ENCODE measurements at places on chromosomes 6 and 20.
A peak's percentile ranks its signal among the peaks of the same experiment; 100 is the strongest.

GRCh38 chr20:49850463-49851230 is 38.0 kb downstream of the SLC9A8 start:
- DNase-seq = no peak

DNA sequence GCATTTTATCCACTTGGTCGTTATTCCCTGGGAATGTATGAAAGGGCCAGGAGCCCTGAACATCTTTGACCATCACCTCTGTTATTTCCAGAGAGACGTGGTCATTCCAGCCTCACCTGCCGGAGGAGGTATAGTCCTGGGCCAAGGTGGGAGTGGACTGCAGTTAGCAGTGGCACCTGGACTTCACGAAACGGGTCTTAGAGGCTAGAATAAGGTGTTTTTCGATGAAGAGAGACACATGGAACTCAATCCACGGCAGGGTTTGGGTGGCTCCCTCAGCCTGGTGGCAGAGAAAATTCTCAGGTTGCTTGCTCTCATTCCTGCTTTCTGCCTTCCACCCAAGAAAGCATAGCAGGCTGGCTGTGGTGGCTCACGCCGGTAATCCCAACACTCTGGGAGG is 48.0 kb downstream of the BMP6 start:
- DNase-seq = peak; percentile 40

- no peak for DNase-seq
Measured at GRCh38 chr20:61230166-61230565, 21.9 kb upstream of the CDH4 start.

- DNase-seq = peak; percentile 54
Measured at GRCh38 chr20:4795394-4795793, 73.7 kb downstream of the PRND start.

- DNase-seq = no peak
Measured at GRCh38 chr20:49252556-49253350, 25.1 kb downstream of the ZNFX1 start.

DNA sequence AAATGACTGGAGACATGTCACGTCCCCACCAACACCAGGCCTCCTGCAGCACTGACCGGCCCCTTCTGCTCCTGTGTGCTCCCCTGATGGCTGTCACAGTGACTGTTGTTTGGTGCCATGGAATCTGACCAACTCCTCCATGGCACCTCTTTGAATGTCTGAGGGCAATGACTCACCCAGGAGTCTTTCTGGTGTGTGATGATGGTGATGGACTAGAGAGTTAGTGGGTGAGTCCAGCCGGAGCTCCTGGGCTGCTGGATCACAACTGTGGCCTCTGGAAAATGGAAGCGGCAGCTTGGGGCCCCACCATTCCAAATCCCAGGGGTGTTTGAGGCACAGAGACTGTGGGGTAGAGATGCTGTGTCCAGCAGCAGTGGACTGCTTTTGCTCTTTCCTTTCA is 133.3 kb downstream of the TFAP2C start:
- no peak for DNase-seq

DNA sequence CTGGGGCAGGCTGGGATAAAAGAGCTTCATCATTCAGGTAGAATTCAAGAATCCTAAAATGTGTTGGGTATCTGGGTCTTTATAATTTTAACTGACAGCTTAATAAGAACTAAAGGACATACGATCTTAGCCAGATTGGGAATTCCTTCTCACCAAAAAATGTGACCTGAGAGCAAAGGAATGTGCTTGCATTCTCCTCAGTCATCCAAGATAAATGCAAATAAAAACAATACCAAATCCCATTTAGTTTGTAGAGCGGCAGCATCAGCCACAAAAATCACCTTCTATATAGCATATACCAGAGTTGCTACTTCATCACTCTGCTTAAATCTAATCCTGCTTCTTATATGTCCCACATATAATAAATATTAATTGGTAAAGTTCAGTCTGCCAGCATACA is 16.9 kb downstream of the USP49 start:
- DNase-seq = no peak

DNA sequence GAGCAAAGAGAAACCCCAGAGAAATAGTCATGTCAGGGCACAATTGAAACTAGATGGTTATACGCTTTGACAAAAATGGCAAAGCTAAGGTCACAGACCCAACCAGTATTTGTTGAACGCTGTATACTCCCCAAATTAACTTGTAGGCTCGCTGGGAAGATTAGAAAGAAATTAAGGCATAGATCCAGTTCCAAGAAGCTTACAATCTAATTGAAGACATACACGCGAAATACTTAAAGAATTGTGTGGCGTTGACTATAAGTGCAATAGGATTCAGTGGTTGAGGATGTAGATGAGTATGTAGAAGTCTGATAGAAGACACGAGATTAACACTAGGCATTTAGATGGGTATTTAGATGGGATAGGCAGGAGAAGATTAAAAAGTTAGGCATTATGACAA is 525 bp downstream of the FAM229B start:
- no peak for DNase-seq

DNA sequence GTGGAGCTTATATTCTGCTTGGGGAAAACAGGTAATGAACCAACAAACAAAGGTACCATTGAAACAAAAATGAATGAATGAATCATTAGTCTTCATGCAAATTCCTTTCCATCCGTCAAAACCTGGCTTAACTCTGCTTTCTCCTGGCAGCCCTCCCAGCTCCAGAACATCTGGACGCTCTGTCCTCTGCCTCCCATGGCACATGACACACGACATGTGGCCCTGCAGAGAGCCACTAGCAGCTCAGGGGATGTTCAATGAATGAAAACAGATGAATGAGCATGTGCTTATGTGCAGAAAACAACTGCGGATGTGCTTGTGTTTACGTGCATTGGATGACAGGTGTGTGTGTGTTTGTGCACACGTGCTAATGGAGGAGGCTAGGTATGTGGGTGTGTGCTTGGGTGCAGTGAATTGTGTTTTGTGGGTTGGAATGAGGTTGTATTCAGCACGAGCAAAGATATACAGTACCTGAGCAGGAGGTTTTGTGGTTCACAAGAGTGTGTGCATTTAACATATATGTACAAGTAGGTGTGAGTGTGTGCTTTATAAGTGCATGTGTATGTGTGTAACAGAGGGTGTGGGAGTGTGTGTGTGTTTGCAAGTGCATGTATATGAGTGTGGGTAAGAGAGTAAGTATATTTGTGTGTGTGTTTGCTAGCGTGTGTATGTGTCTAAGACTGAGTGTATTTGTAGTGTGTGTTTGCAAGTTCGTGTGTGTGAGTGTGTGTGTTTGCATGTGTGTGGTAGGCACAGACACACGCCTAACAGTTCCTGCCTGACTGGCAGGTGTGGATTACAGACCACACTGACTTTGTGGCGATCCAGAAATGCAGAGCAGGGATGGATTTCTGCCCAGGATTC is 374.1 kb upstream of the SULF2 start:
- peak; percentile 27 for DNase-seq

DNA sequence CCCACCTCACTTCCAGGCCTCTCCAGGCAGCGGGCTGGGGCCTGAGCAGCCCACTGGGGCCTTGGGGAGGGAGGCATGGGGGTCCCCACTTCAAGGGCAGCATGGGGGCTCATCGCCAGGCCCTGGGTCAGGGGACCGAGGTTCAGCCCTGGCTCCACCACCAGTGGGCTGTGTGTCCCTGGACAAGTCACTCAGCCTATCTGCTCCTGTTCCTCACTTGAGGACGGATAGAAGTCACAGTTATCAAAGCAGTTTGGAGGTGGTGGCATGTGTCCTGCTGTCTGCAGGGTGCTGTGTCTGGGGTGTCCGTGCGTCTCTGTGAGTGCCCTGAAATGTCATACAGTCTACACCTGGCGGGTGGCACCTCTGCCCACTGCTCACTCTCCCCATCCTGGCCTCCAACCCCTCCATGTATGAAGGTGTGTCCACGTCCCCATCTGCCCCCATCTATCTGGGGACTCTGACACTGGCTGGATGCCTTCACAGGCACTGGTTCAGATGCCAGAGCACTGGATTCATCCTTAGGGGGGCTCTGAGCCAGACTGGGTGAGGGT is 3.6 kb downstream of the EEF1A2 start:
- DNase-seq = no peak

- DNase-seq = no peak
Measured at GRCh38 chr6:55998576-55998975, 123.2 kb upstream of the BMP5 start.

DNA sequence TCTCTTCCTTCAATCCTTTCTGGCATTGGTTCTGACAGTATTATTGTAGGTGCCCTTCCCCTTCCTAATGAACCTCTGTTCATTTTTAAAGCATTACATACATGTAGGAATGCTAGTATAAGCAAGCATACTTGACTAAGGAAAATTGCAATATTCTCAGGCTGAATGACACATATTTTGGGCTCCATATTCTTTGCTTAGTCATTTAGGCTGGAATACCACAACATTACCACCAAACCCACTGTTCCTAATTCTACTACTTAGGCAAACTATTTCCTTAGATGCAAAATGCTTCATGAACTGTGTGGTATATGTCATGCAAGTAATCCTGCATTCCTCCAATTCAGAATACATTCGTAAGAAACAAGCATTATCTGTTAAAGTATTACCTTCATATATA is 113.9 kb downstream of the PRDM1 start:
- DNase-seq = no peak

DNA sequence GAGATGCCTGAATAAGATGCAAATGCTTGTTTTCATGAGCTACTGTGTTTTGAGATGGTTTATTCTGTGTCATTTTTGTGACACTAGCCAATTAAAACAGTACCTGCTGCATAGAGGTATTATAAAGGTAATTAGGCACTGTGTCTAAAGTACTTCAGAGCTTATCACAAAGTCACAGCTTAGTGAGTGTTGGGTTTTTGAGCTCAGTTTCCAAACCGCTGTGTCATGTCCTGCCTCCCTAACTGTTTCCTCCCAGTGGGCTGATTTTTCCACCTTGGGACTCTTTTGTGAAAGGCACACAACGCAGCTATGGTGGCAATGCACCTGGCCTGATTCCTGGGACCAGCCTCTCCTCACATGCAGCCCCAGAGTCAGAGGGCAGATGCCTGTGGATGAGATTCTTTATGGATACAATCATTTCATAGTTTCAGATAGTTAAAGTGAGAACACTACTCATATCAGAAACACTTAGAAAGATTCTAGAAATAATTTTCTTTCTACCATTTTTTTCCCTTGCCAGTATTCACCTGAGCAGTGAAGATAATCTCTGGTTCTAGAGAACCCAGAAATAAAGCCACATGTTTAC is 41.3 kb upstream of the TAGAP start:
- peak; percentile 9 for DNase-seq

- peak; percentile 94 for DNase-seq
Measured at GRCh38 chr20:41137614-41138474, 501 bp downstream of the PLCG1 start.

GRCh38 chr20:37647946-37648345 is 45.9 kb upstream of the CTNNBL1 start:
- DNase-seq = no peak

DNA sequence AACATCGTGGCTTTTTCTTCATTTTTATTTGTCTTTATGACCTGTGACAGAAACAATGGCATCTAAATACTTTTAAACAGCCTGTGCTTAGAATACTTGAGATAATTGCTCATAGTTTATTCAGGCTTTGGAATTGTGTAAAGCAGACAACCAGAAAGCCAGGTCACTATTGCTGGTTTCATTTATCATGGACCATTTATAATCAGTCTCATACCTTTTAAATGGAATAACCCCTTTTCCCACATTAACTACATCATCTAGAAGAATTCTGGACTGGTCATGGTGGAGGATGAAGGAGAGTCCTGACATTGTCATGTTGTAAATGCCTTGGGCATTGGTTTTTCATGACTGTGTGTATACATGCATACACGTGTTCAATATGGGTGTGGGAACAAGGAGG is 661.5 kb downstream of the EPM2A start:
- DNase-seq = no peak

DNA sequence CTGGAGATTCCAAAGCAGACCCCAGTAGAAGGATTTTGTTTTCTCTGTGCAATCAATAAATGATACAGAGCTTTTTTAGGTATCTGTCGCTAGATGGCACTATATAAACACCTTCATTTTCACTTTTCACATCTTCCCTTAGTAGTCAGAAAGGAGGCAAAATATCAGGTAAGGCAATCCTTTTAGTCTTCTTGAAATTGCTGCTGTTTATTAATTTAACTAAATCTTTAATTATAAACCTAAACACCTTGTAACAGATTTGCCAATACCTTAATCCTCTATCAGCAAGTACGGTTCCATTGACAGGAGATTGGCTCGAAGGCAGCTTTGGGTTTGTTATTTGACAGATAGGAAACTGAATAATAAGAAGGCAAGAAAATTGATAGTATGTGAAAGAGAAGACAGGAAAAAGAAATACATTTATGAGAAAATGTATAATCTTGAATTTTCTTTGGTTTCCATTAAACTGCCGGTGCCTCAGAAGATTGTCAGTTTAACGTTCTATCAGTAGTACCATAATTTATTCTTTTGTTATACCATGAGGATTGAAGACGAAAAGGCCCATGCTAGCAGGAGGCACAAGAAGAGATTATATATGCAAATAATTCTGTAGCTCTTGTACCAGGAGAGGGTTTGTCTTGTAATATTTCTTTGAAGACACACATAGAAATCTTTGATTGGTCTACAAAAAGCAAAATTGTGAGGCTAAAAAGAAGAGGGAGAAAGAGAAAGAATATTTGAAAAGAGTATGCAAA is 23.5 kb upstream of the IBTK start:
- no peak for DNase-seq

DNA sequence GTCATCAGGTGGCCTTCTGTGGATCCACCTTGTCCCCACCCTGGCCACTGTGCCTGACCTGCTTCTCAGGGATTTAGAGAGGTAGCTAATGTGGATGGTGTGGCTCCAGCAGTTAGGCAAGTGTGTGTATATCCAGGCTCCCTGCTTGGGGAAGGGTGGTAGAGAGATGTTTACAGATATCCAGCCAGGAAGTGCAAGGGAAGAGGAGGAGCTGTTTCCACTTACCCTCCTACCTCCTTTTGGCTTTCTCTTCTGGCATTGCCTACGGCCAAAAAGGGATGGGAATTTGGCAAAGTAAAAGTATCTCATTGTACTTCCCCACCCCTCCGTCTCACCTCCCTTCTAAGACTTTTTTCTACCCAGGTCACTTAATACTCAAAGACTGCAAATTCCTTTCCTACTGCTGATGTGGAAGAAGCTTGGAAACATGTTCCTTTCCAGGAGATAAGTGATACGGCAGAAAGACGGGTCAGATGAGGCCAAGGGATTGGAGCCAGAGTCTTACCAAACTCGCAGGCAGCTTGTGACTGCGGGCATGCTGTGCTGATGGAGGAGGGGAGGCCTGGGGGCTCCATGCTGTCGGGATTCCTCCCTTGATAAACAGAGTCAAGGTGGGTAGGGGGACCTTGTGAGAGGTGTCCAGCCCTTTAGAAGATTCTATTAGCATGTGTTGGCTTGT is 253.4 kb downstream of the PRL start:
- peak; percentile 17 for DNase-seq

DNA sequence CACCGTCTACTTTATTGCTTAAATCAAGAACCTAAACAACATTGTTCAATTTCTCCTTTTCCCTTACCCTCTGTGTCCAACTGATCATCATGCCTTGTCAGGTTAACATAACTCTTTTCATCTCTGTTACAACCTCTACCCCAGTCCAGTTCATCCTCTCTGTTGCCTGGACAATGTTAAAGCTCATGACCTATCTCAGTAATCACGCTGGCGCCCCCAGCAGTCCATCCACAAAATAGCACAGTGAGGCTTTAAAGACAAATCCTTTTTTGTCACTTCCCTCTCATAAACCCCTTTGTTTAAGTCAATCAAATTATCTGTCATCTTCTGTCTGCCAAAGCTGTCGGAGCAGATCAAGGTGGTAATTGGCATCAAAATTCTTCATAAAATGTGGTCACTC is 140.1 kb downstream of the QKI start:
- DNase-seq = no peak
